ENCODE measurements at places on chromosomes 1 and 21.
A peak's percentile ranks its signal among the peaks of the same experiment; 100 is the strongest.

GRCh38 chr1:191065346-191065745, 587.7 kb upstream of the BRINP3 start:
- no peak for DNase-seq

DNA sequence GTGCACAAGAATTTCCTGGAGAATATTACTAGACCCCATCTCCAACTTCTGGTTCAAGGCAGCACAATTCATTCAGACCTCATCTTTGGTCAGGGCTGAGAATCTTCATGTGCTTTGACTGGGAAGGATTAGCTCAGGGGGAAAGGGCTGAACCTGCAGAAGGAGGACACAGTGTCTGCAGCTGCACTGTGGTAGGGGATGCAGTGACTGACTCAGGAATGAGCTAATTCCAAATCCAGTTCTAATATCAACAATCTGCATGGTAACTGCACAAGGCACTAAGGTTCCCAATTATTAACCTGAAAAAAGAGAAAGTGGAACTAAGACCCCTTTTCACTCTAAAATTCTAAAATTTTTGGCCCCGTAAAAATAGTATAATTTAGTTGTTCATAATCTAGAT, 31.6 kb downstream of the TTLL7 start:
- no peak for DNase-seq

GRCh38 chr1:151939779-151940178, 30.5 kb upstream of the THEM4 start:
- DNase-seq = no peak

DNA sequence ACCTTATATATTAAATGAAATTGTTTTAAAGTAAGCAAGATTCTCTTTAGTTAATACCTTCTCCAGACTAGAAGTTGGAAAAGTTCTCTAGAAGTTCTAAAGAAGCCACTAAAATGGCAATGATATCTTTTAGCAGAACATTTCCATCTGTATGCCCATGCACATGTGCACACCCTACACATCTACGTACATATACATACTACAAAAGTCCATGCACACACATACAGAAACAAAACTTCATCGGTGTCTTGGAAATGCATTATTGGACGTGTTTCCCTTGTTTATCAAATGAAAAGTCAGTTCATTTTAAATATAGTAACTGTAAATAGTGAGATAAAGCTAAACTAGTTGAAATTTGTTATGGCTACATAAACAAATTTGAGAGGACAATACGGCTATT, 114.4 kb downstream of the KCNT2 start:
- no peak for DNase-seq

GRCh38 chr1:147740391-147740790, 20.0 kb downstream of the GJA5 start:
- DNase-seq = no peak

DNA sequence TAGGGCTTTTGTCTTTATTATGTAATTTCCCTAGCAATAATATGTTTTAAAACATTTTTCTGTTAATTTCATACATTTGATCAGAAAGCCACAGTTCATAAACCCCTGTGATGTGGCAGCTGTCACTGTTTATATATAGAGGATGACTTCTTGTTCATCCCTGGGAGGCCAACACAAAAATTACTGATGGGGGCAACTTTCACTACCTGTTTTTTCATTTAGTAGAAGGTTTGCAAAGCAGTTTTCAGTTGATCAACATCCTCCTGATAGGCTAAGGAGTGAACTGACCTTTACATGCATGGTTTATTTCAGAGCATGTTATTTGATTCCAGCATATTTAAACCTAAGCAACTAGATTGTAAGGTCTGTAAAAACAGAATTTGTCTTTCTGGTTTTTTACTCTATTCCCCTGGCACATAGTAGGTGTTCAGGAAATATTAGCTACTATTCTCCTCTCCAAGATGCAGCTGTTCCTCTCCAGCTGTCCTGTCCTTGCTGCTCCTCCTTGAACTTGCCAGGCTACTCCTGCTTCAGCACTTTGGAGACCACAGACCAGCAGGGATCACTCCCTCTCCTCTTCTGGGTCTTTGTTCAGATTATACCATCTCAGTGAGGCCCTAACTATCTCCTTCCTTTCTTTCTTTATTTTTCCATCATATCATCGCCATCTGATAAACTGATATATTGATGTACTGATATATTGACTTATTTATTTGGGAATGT, 54.7 kb downstream of the ROR1 start:
- no peak for DNase-seq

GRCh38 chr21:29091033-29091432, 17.6 kb upstream of the CCT8 start:
- DNase-seq = no peak

- no peak for DNase-seq
Measured at GRCh38 chr1:155192346-155193274, 15.1 kb downstream of the THBS3 start.

- DNase-seq = peak; percentile 74
Measured at GRCh38 chr1:215631489-215631888, 64.4 kb downstream of the KCTD3 start.

DNA sequence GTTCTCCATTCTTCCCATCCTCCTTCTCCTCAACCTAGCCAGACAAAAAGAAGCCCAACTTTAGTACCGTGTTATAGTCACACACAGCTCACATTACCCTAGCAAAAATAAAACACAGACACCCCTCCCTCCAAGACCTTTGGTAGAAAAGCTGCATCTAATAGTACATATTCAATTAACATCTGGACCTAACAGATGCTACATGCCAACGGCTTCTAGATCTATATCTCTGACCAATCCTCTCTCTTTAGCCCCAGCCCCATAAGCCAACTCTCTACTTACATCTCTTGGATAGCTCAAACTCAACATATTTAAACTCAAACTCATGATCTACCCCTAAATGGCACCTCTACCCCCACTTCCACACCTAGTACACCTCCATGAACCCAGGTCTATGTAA, 233.1 kb downstream of the KCNH1 start:
- DNase-seq = no peak

DNA sequence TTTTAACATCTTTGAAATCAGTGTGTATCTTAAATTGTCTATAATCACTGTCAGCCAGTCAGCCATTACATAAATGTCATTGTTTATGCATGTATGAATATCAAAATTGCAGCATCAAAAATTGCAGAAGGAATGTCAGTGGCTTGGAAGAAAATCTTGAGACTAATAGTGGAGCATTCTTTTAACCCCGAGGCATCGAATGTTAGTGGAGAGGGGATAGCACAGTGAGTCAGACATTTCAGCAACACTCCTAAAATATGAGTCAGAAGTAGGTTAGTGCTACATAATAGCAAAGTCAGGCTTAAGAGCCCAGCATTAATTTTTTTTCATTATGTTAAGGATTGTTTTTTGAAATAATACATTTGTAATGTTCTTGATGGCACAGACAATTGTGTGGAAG, 45.5 kb downstream of the SNRPE start:
- no peak for DNase-seq

DNA sequence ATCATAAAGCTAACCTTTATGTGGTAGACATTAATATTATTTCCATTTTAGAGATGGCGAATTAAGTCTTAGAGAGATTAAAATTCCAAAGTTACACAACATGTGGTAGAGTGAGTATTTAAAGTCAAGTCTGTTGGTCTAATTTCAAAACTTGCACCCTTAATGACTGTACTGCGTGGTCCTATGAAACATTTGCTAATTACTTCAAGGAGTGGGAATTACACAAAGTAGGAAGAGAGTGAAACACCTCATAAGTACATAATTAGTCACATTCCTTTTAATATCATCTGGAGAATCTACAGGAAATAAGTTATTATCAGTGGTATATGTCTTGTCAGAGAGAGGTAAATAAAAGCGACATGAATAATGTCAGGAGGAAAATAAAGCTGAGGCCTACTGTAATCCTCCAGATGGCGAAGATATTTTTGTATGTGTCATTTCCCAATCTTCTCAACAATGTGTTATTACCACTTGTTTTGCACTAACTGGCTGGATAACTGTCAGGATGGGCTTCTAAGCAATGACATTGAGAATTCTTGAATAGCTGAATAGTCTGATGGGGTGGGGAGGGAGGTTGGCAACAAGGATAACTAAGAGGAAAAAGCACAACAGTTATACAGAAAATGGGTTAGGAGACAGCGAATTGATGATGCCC, 95.5 kb downstream of the TNFSF18 start:
- DNase-seq = no peak

DNA sequence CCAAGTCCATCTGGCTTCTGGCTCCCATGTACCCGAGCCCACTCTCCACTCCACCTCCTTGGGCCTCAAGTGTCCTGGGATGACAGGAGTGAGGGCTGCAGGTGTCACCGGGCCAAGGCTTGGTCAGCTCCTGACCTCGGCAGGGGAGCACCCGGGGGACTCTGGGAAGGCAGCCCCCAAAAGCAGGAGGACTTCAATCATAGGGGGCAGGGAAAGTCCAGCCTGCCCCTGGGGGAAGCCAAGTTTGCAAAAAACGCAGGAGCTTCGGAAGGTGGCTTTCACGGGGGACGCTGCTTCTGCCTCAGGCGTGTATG, 56.8 kb downstream of the KCNAB2 start:
- no peak for DNase-seq

DNA sequence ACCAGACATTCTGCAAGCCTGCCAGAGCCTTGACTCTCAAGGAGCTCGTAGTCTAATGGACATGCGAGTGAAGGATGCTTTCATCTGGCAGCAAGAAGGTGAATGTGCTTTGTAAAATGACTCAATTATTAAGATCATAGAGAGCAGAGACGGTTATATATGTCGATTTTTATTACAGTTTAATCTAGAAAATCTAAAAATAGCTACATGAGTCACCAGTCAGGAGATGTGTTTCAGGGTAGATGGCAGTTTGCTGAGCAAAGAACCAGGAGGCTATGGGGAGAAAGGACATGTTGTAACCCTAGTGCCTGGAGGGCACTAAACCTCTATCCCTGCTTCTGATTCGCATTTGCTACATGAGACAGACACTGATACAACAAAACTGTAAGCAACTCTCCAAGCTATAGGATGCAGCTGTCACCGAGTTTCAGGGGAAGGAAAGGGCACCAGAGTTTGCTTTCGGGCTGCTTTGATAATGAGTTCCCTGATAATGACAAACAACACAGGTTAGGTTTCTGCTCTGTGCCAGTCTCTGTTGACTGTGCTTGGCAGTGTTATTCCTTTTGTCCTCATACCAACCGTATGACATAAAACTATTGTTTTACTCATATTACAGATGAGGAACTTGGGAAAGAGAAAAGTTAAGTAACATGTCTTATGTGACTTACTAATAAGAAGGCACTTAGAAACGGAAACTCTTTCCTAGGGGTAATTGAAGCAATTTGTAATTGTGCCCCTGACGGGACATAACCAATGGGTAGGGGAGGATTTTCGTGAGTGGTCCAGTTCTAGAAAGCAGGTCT, 43.2 kb downstream of the C1orf198 start:
- no peak for DNase-seq

GRCh38 chr1:200631375-200631774, 10.8 kb upstream of the KIF14 start:
- DNase-seq = no peak

DNA sequence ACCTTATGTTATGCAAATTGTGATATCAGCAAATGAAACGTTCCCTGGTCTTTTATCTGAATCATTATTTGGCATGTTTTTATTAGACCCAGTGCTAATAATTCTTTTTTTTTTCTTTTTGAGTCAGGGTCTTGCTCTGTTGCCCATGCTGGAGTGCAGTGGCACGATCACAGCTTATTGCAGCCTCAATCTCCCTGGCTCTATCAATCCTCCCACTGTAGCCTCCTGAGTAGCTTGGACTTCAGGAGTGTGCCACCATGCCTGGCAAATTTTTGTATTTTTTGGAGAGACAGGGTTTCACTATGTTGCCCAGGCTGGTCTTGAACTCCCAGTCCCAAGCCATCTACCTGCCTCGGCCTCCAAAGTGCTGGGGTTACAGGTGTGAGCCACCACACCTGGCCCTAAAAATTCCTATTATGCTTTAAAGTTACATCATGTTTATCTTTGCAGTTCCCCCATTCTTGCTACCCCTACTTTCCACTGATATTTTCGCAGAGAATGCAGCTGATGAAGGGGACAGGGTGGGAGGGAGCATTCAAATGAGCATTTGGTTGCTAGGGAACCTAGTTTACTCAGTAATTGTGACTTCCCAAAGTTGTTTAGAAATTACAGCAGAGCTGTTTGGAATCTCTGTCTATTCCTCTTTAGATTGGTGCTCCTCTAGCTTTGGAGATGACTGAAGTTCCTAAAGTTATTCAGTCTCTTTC, 18.4 kb downstream of the C1orf21 start:
- no peak for DNase-seq

- no peak for DNase-seq
Measured at GRCh38 chr1:34270181-34270580, 93.5 kb downstream of the C1orf94 start.

DNA sequence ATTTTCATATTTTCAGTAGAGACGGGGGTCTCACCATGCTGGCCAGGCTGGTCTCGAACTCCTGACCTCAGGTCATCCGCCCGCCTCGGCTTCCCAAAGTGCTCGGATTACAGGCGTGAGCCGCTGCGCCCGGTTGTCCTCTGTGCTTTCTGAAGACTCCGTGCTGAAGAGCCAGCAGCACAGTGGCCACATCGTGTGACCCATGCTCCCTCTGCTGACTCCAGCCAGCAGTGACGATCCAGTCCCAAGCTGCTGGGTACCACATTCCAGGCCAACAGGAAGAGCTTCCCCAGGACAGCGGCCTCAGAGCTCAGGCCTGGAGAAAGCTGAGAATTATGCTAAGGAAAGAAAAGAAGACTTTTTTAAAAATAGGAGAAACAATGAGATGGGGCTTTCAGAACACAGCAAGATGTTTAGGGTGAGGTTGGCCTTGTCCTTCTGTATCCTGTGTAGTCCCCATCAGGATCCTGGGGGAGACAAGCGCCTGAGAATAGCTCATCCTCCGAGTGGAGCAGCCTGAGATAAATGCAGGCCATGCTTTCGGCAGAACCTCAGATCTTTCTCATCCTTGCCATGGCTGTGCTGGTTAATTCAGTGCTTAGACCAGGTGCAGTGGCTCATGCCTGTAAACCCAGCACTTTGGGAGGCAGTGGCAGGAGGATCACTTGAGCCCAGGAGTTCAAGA, 207.1 kb downstream of the SLC35F3 start:
- DNase-seq = no peak

DNA sequence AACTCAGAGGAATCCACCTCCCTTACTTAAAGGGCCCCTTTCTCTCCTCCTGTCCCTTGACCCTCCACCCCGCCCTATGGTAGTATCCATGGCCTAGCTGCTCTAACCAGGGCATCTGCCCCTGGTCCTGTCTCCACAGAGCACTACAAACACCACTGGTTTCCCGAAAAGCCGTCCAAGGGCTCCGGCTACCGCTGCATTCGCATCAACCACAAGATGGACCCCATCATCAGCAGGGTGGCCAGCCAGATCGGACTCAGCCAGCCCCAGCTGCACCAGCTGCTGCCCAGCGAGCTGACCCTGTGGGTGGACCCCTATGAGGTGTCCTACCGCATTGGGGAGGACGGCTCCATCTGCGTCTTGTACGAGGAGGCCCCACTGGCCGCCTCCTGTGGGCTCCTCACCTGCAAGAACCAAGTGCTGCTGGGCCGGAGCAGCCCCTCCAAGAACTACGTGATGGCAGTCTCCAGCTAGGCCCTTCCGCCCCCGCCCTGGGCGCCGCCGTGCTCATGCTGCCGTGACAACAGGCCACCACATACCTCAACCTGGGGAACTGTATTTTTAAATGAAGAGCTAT, 1.7 kb downstream of the BTG2 start:
- DNase-seq = no peak

GRCh38 chr1:100445565-100445964, 92.4 kb upstream of the GPR88 start:
- no peak for DNase-seq
